AG20443 (cell line): ENCODE measurements at places on chromosomes 13 and 19.
A peak's percentile ranks its signal among the peaks of the same experiment; 100 is the strongest.

DNA sequence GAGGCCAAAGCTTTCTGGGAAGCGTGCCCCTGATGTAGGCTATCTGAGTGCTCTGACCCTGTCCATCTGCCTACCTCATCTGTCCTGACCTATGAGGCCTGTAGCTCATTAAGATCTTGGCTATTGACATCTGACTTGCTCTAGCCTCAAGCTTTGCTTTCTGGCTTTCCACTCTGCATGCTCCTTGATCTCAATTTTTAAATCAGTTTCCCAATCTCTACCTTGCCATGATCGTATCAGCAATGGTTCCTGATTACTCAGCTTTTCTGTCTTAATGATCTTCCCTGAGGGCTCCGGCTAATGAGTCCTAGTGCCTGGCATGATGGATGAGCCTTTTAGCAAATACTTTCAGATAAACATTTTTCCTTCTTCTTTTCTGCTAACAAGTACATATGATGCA is 262.0 kb downstream of the NDFIP2 start:
- DNase-seq, result no peak

DNA sequence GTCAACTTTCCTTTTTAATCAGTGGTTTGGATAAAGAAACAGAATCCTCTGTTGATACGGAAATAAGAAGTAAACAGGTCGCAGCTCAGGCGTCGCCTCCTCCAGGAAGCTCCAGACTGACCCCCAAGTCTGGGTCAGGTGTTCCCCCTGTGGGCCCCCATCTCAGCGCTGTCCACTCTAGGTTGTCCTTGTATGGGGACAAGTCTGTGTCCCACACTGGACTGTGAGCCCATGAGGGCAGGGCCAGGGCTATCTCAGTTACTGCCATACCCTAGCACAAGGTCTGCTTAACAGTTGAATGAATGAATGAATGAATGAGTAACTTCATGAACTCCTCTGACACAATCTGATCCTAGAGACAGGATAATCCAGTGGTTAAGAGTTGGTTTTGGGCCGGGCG is 7.5 kb downstream of the CLASRP start:
- DNase-seq, result no peak

- no peak for DNase-seq
These were observed 12.0 kb downstream of the DLEU7 start for GRCh38 chr13:50831512-50831911.

DNA sequence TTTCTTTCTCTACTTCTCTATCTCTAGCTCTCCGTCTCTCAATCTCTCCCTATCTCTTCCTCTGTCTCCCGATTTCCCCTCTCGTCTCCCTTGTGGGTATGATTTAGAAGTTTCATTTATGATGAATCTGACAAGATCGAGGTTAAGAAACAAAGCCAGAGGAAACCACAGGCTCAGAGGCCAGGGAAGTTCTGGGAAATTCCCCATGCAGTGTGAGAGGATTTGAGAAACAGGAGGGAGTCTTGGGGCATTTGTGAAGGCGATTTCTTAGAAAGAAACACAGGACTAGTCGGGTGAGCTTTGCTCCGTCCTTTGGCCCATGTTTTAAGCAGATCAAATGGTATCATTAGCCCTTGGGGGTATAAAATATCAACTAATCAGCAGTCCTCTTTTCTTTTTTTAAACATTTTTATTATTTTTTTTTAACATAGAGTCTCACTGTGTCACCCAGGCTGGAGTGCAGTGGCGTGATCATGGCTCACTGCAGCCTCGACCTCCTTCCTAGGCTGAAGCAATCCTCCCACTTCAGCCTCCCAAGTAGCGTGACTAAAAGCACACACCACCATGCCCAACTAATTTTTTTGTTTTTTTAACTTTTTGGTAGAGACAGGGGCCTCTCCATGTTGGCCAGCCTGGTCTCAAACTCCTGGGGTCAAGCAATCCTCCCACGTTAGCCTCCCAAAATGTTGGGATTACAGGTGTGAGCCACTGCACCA is 25.8 kb downstream of the TNFSF9 start:
- peak; percentile 50 for DNase-seq

DNA sequence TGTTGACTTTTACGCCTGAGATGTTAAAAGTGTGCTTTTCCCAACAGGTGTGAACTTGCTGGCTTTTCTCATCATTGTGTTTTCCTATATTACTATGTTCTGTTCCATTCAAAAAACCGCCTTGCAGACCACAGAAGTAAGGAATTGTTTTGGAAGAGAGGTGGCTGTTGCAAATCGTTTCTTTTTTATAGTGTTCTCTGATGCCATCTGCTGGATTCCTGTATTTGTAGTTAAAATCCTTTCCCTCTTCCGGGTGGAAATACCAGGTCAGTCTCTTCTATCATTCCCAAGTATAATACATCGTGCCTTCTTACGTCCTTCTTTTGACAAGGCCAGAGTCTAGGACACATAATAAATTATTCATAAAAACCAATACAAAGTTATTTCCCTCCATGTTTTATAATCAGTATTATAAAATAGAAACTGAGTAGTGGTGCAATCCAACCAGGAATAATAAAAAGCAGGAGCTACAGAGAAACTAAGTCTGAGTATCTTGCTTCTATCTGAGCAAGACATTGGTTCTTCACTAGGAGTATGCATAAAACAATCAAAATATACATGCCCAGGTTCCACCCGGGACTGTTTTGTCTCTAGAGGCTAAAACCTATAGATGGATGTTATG is 57.9 kb downstream of the RXFP2 start:
- peak; percentile 70 for DNase-seq

DNA sequence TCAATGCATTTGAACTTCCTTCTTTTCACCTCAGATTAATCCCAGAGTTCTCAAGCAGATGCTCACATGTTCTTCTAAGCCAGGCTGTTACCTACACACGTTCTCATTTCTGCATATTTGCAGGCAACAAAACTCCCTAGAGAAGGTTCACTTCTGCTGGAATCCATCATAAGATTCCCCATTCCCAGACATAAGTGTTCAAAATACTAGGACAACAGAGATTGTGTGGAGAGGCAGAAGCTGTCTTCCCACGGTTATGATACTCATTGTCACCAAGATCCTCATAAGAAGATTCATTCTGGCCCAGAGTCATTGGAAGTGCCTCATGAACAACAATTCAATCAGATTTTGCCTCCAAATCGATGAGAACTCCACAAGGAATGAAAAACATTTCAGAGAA is 931.6 kb upstream of the MIR17HG start:
- no peak for DNase-seq

DNA sequence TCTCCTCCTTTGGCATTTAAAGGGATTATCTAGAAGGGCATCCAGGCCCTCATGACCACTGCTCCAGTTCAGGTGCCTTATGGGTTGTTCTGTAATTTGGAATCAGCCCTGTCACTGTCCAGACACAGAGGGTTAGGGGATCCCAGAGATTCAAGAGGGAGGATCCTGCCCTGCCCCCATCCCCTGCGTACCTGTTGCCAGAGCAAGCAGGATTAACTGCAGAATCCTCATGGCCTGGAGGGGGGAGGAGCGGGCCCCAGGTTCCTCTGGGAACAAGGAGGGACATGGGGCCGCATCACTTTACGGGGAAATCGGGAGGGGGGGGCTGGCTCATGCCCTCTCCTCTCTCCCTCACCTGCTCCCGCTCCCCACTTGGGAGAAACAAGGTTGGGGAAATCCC is 1.0 kb downstream of the KLK11 start:
- no peak for DNase-seq

GRCh38 chr19:50202386-50202785 is 1.0 kb upstream of the MYH14 start:
- no peak for DNase-seq

- no peak for DNase-seq
These were observed 954.7 kb downstream of the PCDH9 start for GRCh38 chr13:66275416-66275815.

DNA sequence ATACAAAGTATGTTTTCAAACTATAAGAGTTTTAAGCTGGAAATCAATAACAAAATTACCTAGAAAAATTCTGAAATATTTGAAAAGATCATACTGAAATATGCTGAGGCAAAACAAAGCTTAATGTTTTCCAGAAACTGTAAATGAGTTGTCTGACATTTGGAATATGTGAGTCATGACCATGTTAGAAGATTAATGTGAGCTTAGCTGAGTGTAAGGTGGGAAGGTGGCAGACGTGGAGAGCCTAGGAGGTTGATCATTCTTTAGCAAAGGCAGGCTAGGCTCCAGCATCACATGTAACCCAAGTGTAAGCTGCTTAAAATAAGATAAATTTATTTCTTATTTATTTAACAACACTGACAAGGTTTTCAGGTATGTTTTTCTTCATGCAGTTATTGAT is 2086.1 kb upstream of the PCDH20 start:
- no peak for DNase-seq

DNA sequence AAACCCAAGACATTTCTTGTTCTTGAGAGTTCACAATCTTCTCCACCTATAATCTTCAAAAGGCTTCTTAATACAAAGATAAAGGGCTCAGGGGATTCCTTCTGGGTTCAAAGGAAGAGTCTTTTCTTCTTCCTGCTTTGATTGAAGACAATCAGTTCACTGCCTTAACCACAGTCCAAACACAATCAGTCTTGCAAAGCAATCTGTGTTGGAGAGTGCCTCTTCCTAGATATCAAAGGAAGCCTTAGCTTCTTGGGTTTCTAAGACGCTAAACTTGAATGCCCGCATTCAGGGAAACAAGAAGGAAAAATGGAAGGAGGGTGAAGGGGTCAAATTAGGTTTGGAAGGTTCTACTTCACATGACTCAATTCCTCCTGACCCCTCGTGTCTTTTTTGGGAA is 27.2 kb downstream of the RANBP3 start:
- DNase-seq, result no peak
